ENCODE measurements at places on chromosomes 16 and 17.

DNA sequence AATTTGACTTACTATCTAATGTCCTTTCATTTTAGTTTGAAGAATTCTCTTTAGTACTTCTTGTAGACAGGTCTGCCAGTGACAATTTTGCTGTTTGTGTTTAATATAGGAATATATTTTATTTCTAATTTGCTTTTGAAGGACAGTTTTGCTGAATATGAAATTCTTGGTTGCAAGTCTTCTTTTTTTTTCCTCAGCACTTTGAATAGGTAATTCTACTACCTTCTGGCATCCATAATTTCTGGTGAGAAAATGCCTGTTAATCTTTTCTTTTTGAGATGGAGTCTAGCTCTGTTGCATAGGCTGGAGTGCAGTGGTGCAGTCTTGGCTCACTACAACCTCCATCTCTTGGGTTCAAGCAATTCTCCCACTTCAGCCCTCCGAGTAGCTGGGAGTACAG lies 25.2 kb upstream of the CCL22 start:
- DNase-seq, result no peak

DNA sequence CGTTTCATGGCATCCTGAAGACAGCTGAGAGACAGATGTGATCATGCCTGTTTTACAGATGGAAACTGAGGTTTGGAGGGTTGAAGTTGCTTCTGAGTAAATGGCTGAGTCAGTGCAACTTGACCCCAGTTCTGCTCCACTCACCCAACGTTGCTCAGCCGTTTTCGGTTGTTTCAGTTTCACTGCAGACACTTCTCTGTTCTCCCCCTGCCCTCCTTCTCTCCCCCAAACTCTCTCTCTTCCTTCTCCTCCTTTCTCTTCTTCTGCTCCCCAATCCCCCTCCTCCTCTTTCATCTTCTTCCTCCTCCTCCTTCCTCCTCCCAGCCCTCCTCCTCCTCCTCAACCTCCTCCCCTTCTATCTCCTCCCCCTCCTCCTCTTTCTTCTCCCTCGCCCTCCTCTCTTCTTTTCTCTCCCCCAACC lies 9.4 kb upstream of the CEP20 start:
- DNase-seq, result no peak

DNA sequence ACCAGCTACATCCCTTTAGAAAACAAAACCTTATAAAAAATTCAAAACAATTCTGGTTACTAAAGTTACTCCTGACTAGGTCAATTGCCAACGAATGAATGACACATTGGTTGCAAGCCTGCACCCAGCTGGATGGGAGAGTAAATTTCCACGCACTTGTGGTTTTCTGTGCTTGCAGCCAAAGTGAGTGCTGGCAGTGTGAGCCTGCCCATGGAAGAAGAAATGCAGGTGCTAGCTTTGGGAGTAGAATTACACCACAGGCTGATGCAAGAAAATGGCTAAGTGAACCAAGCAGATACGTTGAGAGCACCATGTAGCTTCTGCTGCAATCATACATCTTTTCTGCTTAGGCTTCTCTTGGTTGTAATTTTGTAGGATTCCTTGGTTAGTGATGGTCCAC lies 74.6 kb downstream of the SYCE1L start:
- no peak for DNase-seq

DNA sequence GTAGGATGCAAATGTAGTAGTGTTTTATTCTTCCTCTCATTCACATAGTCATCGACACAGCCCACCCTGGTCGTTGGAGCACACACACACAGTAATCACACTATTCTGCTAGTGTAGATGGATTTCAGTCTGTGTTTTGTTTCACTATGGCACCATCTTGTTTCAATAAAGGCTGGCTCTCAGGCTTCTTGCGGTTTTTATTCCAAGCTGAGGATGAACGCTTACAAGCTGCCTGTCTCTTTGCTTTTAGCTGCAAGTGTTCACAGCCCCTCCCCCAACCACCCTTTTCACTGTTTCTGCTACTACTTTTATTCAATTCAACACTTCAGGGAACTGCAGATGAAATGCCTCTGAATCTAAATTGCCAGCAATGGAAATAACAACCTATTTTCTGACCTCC lies 140.9 kb upstream of the PMFBP1 start:
- DNase-seq, result no peak

GRCh38 chr17:68255731-68256538 lies 8.1 kb downstream of the AMZ2 start:
- DNase-seq, result no peak

DNA sequence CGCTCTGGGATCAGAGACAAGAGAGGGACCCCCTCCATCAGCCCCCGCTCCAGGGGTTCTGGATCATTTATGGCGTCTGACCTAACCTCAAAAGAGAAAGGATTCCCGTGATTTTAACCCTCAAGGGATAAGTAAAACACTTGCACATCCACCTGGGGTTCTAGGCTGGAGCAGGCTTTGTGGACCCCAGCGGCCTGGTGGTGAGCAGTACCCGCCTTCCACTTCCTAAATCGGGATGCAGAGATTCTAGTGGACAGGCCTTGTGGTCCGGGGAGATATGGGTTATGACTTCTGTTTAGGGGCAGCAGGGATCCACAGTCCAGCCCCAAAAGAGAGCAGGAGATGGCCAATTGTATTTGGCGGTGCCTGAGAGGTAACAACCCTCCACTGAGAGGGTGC lies 684 bp upstream of the PITPNM3 start:
- no peak for DNase-seq

- DNase-seq, result no peak
Measured at GRCh38 chr17:68710035-68710780, 109.0 kb upstream of the FAM20A start.

DNA sequence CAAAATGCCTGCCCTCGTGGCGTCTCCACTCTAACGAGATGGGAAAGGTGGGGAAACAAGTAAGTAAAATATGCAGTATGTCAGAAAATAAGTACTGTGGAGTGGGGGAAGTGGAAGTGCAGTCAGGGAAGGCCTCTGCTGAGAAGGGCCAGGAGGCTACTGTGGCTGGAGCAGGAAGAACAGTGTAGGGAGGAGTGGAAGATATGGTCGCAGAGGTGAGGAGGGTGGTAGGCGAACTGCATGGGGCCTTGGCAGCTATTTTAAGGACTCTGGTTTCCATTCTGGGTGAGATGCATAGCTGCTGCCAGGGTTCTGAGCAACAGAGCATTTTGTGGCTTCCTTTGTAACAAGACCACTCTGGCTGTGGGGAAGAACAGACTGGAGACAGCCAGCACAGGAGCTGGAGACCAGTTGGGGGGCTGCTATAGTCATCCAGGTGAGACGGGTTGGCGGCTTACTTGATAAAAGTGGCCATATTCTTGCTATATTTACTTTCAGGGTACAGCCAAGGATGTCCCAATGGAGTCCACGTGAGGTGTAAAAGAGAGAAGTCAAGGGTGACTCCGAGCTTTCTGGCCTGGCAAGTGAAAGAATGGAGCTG lies 42.6 kb downstream of the CYTH1 start:
- DNase-seq, result no peak

GRCh38 chr17:4307179-4307930 lies 43.6 kb upstream of the ANKFY1 start:
- DNase-seq, result no peak

DNA sequence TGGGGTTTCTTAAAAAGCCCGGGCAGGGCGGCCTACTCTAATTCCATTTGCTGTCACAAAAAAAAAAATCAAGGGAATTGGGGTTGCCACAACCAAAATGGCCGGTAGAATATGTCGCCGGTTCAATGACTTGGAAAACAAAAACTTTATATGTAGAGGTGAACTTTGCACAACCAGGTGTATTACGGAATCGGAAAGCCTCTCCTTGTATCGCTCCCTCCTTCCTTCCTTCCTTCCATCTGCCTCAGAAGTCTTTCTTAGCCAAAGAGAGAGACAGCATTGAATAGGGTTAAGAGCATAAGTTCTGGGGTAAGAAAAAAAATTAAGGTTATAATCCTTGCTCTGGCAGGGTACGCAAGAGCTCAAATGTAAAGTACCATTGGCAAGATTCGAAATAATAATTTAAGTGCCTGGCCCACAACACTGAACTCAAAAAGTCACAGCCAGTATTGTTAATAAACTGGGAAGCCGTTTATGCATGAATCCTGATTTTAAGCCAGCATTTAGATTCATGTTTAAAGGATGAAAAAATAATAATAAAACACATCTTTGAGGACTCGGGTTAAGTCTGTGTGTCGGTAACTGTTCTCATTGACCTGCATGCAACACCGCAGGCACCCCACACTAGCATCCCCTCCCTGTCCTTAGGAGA lies 522 bp upstream of the GLG1 start:
- DNase-seq, result no peak

- DNase-seq, result peak; percentile 26
Measured at GRCh38 chr17:49748791-49749190, 15.1 kb downstream of the FAM117A start.

GRCh38 chr16:34050787-34051320 lies 591.4 kb downstream of the TP53TG3F start:
- DNase-seq, result no peak

DNA sequence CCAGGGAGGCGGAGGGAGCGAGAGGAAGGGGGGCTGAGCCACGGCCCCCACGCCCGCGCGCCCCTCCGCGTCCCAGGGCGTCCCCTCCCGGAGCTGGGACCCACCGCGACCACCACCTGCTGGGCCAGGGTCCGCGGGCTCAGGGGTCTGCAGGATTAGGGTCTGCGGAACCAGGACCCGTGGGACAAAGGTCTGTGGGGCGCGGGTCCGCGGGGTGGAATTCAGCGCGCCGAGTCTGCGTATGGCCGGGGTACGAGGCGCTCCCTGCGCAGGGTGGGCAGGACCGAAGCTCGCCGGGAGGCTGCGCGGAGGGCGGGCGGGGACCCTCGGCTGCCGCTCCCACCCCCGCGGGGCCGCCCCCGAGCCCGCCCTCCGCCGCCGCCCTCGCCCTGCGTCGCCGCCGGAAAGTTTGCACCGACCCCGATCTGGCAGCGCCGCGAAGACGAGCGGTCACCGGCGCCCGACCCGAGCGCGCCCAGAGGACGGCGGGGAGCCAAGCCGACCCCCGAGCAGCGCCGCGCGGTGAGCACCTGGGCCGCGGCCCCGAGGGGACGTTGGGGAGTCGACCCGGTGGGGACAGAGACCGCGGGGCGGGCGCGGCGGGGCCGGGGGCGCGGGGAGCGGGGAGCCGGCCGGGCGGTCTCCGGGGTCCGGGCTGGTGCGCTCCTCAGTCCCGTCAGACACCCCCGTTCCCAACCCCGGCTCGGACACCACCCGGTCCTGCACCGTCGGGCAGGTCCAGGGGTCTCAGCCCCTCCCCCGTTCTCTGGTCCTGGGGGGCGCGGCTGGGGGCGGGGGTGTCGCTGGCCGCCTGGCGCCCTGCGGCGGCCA lies at the start of gene GCGR:
TSS of gene GCGR (plus strand) at position 423 of the 831 bp plus-strand sequence. CDS start 4,869 bp downstream, outside the sequence.
- no peak for DNase-seq

DNA sequence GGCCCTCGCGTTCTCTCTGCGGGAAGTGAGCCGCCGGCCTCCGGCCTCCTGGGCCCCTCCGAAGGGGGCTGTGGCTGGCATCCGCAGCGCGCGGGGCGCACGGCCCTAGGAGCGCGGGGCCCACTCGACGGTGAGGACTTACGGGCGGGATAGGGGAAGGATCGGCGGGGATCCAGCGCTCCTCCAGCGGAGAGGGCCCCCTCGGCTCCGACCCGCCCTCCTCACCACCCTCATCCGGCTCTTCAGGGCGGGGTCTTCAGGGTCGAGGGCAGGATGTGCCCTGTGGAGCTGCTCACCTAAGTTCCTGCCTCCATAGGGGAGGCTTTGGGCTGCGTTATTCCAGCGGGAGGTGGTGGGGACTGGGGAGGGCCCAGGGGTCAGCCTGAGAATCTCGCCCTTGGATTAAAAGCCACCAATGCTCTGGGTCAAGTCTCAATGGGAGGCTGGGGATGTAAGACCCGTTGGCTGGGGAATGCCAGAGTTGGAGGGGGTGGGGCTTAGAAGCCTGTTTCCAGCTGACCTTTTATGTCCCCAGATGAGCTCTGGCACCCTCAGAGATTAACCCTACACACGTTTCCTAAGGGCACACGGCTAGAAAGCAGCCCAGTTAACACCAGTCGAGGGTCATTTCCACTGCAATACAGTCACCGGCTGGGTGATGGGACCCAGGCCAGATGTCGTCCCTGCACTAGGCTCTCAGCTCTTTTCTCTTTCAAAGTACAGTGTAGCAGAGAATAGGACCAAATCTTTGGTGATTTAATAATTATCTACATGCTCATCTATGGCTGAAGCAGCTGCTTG lies 13.4 kb downstream of the TBX2 start:
- no peak for DNase-seq

DNA sequence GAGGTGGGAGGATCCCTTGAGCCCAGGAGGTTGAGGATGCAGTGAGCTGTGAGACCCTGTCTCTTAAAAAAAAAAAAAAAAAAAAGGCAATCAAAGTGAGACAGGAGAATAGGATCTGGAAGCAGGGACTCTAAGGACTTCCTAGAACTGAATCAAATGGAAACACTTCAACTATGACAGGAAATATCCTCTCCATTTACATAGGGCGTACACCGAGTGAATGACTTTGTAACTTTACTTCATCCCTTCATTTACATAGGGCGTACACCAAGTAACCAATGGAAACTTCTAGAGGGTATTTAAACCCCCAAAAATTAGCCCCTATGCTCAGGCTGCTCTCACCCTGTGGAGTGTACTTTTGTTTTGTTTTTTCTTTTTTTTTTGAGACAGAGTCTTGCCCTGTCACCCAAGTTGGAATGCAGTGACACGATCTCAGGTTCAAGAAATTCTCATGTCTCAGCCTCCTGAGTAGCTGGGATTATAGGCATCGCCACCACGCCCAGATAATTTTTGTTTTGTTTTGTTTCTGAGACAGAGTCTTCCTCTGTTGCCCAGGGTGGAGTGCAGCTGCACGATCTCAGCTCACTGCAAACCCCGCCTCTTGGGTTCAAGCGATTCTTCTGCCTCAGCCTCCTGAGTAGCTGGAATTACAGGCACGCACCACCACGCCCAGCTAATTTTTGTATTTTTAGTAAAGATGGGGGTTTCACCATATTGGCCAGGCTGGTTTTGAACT lies 9.6 kb upstream of the PRPSAP1 start:
- no peak for DNase-seq

DNA sequence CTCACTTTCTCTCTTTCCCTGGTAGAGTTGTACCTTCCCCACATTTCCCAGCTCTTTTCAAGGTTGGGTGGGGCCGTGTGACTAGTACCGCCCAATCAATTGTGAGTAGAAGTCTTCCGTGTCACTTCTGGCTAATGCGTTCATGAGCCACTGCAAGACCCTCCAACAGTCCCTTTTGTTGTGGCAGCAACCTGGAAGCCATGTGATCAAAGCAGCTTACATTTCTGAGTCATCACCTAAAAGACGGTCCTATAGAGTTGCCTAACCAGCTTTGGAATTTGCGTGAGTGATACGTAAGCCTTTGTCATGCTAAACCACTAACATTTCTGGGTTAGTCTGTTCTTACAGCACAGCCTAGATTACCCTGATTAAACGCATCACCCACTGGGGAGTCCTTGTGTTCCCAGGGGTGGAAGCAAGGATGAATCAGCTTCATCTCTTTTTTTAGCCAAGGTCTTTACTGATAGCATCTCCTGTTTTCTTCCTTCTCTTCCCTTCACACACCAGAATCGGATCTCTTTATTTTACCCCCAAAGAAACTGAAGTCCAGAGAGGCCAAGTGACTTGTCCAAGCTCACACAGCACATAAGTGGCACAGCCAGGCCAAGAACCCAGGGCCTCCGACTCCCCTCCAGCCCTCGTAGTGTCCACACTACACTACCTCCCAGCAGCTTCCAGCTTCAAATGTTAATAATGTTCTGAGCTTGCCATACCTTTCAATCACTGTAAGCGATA lies 366.3 kb upstream of the XYLT1 start:
- no peak for DNase-seq

GRCh38 chr17:4453812-4454591 lies 20.3 kb downstream of the SPNS3 start:
- DNase-seq, result no peak

- DNase-seq, result no peak
Measured at GRCh38 chr16:8075271-8075670, 515.0 kb downstream of the TMEM114 start.
